Purkinje cell (primary cell): ENCODE measurements at places on chromosomes 6 and 20. TPM values are rescaled to one million over a fixed set of nuclear protein-coding genes. Genes with fewer than 3 reads are reported as not detected.

The VSX1 gene
- polyA plus RNA-seq: 0.16 and 1.5 TPM in 2 replicates

The EPHA7 gene
- polyA plus RNA-seq: 33.8 and 40.9 TPM in 2 replicates

The CRISP3 gene
- polyA plus RNA-seq: not detected in 2 replicates

The IGF2R gene
- 5.7 and 7.6 TPM in 2 replicates for polyA plus RNA-seq

The TNF gene
- polyA plus RNA-seq: not detected in 2 replicates

The SLC32A1 gene
- 15.8 and 29.4 TPM in 2 replicates for polyA plus RNA-seq

The FABP7 gene
- polyA plus RNA-seq: 164 and 244 TPM in 2 replicates

The EPPIN gene
- polyA plus RNA-seq: not detected in 2 replicates

The BTBD3 gene
- polyA plus RNA-seq: 63.1 and 64.2 TPM in 2 replicates

The WFDC5 gene
- not detected in 2 replicates for polyA plus RNA-seq

The C6orf141 gene
- polyA plus RNA-seq: not detected in 2 replicates

The TGM3 gene
- 0.27 TPM in 1 of 2 replicates, not detected in the other for polyA plus RNA-seq

The DBNDD2 gene
- polyA plus RNA-seq: 608 and 690 TPM in 2 replicates

The GGTLC1 gene
- not detected in 2 replicates for polyA plus RNA-seq

The SLC25A27 gene
- 97.0 and 98.6 TPM in 2 replicates for polyA plus RNA-seq

The RFX6 gene
- not detected in 2 replicates for polyA plus RNA-seq

The PHF1 gene
- 14.0 and 14.2 TPM in 2 replicates for polyA plus RNA-seq

The SLC24A3 gene
- polyA plus RNA-seq: 1.2 and 1.5 TPM in 2 replicates

The GRIK2 gene
- 12.0 and 15.1 TPM in 2 replicates for polyA plus RNA-seq

The OR10C1 gene
- polyA plus RNA-seq: not detected in 2 replicates

The RAET1L gene
- not detected in 2 replicates for polyA plus RNA-seq

The PBOV1 gene
- polyA plus RNA-seq: not detected in 2 replicates

The SLC29A1 gene
- polyA plus RNA-seq: 7.8 and 10.8 TPM in 2 replicates

The EEF1E1 gene
- 319 and 373 TPM in 2 replicates for polyA plus RNA-seq

The IDH3B gene
- 151 and 166 TPM in 2 replicates for polyA plus RNA-seq

The ULBP1 gene
- not detected in 2 replicates for polyA plus RNA-seq

The IMPG1 gene
- polyA plus RNA-seq: 0.34 and 6.7 TPM in 2 replicates

The BTNL2 gene
- polyA plus RNA-seq: not detected in 2 replicates

The ZSCAN9 gene
- polyA plus RNA-seq: 3.0 and 9.8 TPM in 2 replicates

The IL17F gene
- 7.1 and 12.9 TPM in 2 replicates for polyA plus RNA-seq

The RSPH9 gene
- polyA plus RNA-seq: 0.39 TPM in 1 of 2 replicates, not detected in the other

The GGT7 gene
- polyA plus RNA-seq: 0.41 and 0.82 TPM in 2 replicates

The PDE7B gene
- polyA plus RNA-seq: 2.2 and 2.3 TPM in 2 replicates

The GFRAL gene
- polyA plus RNA-seq: not detected in 2 replicates

The CDSN gene
- not detected in 2 replicates for polyA plus RNA-seq

The HLA-DPB1 gene
- polyA plus RNA-seq: 112 and 120 TPM in 2 replicates

The ECT2L gene
- polyA plus RNA-seq: 0.31 TPM in 1 of 2 replicates, not detected in the other

The PLA2G7 gene
- polyA plus RNA-seq: 1.7 and 5.4 TPM in 2 replicates

The TRIM26 gene
- 3.3 and 7.5 TPM in 2 replicates for polyA plus RNA-seq

The B3GAT2 gene
- polyA plus RNA-seq: 4.7 and 5.5 TPM in 2 replicates

The GHRH gene
- polyA plus RNA-seq: not detected in 2 replicates

The PLCB1 gene
- 57.0 and 123 TPM in 2 replicates for polyA plus RNA-seq

The IL17A gene
- polyA plus RNA-seq: not detected in 2 replicates

The OR12D3 gene
- polyA plus RNA-seq: not detected in 2 replicates

The MKKS gene
- 39.4 and 45.8 TPM in 2 replicates for polyA plus RNA-seq

The ADGRG6 gene
- polyA plus RNA-seq: 0.09 TPM in 1 of 2 replicates, not detected in the other

The TCP11 gene
- polyA plus RNA-seq: 0.94 TPM in 1 of 2 replicates, not detected in the other

The SLC17A2 gene
- not detected in 2 replicates for polyA plus RNA-seq

The FBXO9 gene
- polyA plus RNA-seq: 31.1 and 41.4 TPM in 2 replicates

The OPRM1 gene
- 2.8 TPM in 1 of 2 replicates, not detected in the other for polyA plus RNA-seq

The NRSN1 gene
- 88.3 and 130 TPM in 2 replicates for polyA plus RNA-seq

The F13A1 gene
- polyA plus RNA-seq: 1.3 and 6.2 TPM in 2 replicates

The HLA-DPA1 gene
- polyA plus RNA-seq: 0.26 and 0.92 TPM in 2 replicates

The RGS17 gene
- polyA plus RNA-seq: 3.1 and 5.8 TPM in 2 replicates

The ZSCAN23 gene
- polyA plus RNA-seq: 1.2 TPM in 1 of 2 replicates, not detected in the other

The KHDC1L gene
- polyA plus RNA-seq: 1.8 TPM in 1 of 2 replicates, not detected in the other
